ENCODE measurements at places on chromosomes 1 and 21.

DNA sequence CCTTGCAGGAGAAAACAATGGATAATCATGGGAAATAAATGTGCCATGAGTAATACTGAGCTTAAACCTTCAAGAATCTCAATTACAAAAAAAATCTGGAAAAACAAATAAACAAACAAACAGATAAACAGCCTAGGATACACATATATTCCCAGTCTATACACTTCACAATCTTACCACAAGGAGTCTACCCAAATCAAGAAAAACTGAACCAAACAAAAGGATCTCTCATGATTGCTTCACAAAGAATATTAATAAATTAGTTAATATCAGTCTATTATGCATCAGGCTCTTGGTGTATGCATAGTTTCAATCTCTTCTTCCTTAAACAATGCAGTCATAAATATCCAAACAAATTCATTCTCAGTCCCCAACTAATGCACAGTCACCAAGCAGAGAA, 3.2 kb upstream of the ESRRG start:
- no peak for DNase-seq

GRCh38 chr1:204254031-204254661, 40.4 kb upstream of the GOLT1A start:
- DNase-seq: no peak

- DNase-seq: no peak
These were observed 59.2 kb downstream of the KRTAP19-8 start for GRCh38 chr21:30979054-30979453.

GRCh38 chr21:37006486-37007291, at the start of gene RIPPLY3:
Gene RIPPLY3, plus strand, starts transcription at chr21:37006702. Its CDS starts 71 bp downstream, at chr21:37006773.
- DNase-seq: peak; percentile 9

- peak; percentile 59 for DNase-seq
These were observed 137.4 kb upstream of the USP25 start for GRCh38 chr21:15592271-15592860.

GRCh38 chr1:100902365-100902764, 6.5 kb downstream of the SLC30A7 start:
- no peak for DNase-seq

DNA sequence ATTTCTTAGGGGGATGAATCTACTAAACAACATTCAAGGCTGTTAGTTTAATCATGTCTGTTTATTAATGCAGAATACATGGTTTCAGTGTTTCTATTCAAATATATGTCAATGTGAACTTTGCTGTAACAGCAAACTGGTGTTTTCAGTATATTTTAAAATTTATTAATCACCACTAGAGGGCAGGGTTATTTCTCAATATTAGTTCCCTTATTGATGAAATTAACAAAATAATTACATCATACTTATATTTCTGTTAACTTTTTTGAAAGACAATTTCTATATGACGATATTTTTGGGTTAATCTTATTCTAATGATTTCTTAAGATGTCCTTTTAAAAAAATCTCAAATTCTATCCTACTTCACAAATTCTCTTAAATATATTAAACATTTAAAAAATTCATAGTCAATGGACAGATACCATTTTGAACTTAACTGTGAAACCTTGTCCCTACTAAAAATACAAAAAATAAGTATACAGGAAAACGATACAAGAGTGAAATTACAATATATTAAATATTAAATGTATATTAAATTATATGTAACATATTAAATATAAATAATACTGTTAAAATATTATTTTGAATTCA, 1034.1 kb upstream of the PRMT6 start:
- peak; percentile 24 for DNase-seq

GRCh38 chr1:81525085-81525484, 275.6 kb upstream of the ADGRL2 start:
- DNase-seq: no peak

- no peak for DNase-seq
These were observed 147.5 kb downstream of the TSEN15 start for GRCh38 chr1:184199036-184199435.

DNA sequence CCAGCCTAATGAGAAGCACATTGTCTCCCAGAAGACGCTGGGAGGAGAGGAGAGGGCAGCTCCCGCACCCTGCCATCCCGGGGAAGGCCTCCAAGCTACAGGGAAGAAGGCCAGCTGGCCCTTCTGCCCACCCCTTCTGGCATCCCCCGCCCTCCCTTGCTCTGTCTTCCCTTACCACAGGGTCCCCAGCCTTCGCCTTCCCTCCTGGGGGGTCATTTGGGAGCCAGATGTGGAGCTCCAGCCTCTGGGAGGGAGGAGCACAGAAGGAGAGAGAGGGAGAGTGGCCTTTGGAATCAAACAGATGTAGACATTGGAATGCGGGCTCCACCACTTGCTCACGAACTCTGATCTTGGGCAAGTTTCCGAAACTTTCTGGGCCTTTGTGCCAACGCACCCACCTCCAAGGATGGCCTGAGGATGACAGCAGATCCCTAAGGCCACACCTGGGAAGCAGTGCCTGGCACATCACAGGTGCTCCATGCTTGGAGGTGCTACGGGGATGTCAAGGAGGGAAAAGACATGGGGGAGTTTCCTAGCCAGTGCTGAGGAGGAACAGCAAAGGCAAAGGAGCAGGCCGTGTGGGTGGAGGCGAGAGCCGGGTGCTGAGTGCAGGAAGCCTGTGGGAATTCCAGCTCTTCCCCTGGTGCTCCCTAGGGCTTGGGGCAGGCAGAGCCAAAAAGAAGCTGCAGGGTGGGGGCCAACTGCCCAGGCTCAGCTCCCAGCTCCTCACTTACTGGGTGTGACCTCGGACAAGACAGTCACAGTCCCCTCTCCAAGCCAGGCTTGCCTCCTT, 23.1 kb upstream of the RSPO1 start:
- no peak for DNase-seq

GRCh38 chr1:221638595-221638994, 103.3 kb downstream of the DUSP10 start:
- DNase-seq: no peak

DNA sequence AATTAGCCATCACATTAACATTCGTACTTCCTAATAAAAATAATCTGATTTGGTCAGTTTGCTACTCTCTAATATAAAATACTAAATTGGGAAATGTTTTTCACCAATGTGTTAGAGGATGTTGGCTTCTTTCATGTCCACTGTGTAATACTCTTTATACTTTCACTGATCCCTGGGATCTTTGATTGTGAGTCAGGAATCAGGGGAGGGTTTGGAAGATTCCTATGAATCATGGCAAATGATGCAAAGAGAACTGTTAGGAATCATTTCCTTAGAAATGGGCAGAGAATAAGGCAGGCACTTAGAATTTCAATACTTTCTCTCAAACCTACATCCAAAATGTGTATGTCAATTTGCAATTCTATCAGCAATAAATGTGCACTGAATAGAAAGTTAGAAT, 31.0 kb downstream of the KRTAP24-1 start:
- no peak for DNase-seq

GRCh38 chr1:173507205-173507846, 30.2 kb downstream of the PRDX6 start:
- DNase-seq: peak; percentile 89

GRCh38 chr21:29181799-29182470, 51.5 kb downstream of the MAP3K7CL start:
- DNase-seq: peak; percentile 93

DNA sequence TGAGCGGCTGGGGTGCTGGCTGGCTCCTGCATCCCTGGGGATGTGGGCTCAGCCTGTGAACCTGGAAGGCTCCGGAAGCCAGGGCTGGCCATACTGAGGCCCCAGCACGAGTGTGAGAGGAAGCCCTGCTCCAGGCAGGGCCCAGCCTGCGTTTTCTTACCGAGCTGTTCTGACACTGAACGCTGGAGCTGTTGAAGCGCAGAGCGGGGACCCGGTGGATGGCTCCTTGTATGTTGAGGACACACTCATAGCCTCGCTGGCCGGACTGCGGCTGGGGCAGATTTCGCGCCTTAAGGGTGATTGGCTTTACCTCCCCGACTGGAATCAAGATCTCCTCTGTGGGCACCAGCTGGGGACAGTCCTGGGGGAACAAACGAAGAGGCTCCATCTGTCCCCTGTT, 160.0 kb downstream of the PLXNA2 start:
- no peak for DNase-seq

- peak; percentile 93 for DNase-seq
These were observed 456.1 kb upstream of the ADAMTS5 start for GRCh38 chr21:27423038-27423437.

DNA sequence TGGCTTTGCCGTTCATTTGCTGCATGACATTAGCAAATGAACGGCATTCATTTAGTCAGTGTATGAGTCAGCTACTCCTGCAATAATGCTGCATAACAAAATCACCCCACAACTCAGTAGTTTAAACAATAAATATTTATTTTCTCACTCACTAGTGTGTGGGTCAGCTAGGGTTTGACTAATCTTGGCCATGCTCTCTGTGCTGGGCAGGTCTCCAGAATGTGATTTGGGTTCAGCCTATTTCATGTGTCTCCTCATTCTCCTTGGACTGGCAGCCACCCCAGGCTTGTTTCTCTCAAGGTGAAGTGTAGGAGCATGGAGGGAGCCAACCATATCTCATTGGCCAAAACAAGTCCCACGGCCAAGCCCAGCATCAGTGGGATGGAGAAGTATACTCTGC, 104.3 kb downstream of the LACTBL1 start:
- no peak for DNase-seq

GRCh38 chr1:234148816-234149215, 224.4 kb upstream of the COA6 start:
- no peak for DNase-seq

DNA sequence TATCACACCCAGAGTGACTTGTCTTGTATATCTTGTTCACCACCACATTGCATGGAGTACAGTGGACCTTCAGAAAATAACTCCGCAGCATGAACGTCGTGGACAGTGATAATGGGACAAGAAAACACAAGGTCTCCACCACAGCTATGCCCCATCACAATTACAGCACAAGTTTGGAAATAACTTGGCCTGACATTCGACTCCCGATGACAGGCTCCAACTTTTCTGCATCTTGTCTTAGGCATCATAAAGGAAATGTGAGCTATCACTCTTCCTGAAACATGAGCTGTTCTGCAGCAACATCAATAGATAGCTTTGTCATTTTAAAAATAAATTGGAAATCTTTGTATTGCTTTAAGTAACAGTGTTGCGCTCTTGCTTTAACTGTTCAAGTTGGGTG, 2.9 kb downstream of the RRP1B start:
- DNase-seq: no peak

- peak; percentile 14 for DNase-seq
These were observed 4.8 kb downstream of the TBX19 start for GRCh38 chr1:168285521-168285790.

DNA sequence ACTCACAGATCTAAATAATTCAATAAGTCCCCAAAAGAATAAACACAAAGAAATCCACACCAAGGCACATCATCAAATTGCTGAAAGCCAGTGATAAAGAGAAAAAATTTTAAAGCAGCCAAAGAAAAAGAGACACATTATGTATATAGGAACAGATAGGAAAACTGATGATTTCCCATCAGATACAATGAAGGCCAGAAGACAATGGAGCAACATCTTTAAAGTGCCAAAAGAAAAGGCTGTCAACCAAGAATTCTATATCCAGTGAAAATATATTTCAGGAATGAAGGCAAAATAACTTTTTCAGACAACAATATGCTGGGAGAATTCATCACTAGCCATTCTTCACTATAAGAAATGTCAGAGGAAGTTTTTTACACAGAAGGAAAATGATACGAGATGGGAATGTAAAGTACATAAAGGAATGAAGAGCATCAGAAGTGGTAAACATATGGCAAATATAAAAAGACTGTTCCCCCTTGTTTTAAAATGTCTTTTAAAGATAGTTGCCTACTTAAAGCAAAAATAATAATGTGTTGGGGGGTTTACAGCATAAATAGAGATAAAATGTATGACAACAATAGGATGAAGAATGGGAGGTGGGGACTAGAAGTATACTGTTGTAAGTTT, 9.4 kb upstream of the MYOG start:
- DNase-seq: no peak

GRCh38 chr1:39528082-39528481, 36.6 kb downstream of the BMP8A start:
- DNase-seq: no peak

DNA sequence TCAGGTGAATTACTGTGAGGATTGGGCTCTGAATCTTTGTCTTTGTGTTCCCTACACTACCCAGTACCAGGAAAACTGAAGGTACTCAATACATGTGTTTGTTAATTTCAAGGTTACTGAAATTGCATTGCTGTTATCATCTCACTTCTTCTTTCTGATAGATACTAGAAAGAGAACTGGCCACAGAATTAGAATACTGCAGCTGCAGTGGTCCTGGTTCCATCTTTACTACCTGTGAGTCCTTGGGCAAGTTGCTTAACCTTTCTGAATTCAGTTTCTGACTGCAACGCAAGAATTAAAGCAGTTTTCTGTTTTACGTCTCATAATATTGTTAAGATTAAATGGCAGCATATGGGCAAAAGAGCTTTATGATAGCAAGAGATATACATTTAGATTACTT, 263.5 kb downstream of the LMO4 start:
- no peak for DNase-seq

DNA sequence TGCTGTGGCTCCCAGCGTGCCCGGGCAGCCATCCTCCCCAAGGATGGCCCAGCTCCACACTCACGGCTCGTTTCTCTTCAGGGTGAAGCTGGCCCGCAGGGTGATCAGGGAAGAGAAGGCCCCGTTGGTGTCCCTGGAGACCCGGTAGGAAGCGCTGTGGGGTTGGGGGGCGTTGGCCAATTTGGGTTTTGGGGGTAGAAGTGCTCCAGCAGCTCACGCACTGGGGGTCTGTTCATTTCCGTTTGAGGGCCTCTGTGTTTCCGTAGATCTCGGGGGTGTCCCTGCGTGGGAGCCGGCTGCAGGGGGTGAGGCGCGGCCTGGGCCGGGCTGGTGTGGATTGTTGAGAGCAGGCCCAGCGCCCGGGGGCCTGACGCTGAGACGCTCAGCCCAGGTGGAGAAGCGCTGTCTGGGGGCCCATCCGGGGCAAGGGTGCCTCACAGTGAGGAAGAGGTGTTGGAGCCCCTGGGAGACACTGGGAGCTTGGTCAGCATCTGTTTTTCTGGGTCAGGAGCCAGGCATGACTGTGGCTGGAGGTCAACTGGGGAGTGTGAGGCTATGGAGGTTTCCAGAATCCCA, 12.6 kb downstream of the COL6A1 start:
- DNase-seq: no peak

GRCh38 chr1:202018468-202019234, 8.3 kb downstream of the ELF3 start:
- no peak for DNase-seq

- no peak for DNase-seq
These were observed 75.8 kb downstream of the PCBP3 start for GRCh38 chr21:45719177-45719802.

DNA sequence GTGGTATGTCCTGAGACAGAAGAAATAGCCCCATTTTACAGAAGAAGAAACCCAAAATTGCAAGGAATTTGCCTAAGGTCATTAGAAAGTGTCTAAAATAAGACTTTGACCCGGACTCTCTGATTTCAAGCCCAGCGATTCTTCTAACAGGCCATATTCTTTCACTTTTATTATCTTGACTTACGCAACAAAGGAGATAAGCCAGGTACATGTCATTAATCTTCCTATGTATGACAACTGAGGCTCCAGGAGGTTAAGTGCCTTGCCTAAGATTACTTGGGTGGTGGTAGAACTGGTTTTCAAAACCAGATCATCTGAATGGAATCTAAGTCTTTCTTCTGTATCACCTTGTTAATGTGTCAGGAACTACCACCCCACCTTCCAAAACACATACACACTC, 124.3 kb downstream of the PBX1 start:
- no peak for DNase-seq
